Cardiac septum (tissue), 1 donor: ENCODE measurements at places on chromosomes 1 and 21. TPM values are rescaled to one million over a fixed set of nuclear protein-coding genes. Genes with fewer than 3 reads are reported as not detected.

Gene TRAF3IP3
- total RNA-seq, result 1.00 TPM

Gene NPPB
- 7,162 TPM for total RNA-seq

Gene PRMT2
- total RNA-seq, result 76.5 TPM

Gene GUCA2A
- total RNA-seq, result not detected

Gene AIM2
- 0.35 TPM for total RNA-seq

Gene CCDC30
- total RNA-seq, result 2.0 TPM

Gene DVL1
- total RNA-seq, result 96.2 TPM

Gene PDZK1IP1
- not detected for total RNA-seq

Gene PLXNA2
- 23.8 TPM for total RNA-seq

Gene XCL1
- total RNA-seq, result 0.16 TPM

Gene AGTRAP
- total RNA-seq, result 17.4 TPM

Gene CASQ1
- total RNA-seq, result 57.8 TPM

Gene SLC9C2
- total RNA-seq, result 0.13 TPM

Gene GJB3
- total RNA-seq, result not detected

Gene TRIM67
- total RNA-seq, result 0.24 TPM
